ENCODE measurements at places on chromosomes 1 and 21.
A peak's percentile ranks its signal among the peaks of the same experiment; 100 is the strongest.

DNA sequence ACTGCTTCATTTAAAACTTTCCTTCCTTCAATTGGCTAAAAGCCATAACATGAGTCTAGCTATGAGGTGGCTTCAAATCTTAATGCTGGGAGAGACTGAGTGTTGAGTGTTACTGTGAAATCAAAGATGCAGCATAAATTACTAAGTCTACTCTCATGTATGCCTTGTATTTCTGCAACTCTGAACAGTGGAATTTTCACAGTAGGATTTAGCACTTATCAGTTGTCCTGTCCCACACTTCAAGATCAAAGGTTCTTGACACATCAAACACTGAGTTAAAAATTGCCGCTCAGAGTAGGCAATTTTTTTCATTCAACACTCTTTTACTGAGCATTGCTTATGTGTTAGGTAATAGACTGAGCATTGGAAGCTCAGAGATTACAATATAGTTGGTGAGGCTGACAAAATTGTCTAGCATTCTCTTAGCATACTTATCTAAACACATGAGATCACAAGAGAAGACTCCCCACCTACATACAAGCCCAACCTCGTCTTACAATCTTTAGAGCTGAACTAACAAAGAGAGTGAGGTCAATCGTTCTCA lies 56.4 kb upstream of the ADORA3 start:
- no peak for DNase-seq

DNA sequence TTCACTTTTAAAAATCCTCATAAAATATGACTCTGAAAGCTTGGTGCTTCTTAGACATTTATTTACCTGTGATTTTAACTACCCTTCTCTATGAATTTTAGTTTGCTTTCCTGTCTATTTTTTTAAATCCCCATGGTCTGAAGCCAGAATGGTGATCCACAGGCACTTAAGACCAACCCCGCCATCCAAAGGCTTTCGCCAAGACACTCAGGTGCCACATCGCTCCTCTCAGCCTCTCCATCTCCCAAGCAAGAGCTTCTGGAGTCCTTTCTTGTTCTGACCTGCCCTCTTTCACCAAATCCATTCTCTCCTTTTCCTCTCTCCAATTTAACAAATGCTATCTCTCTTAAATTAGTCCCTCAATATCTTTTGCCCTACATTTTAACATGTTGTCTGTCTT lies 464.6 kb downstream of the PCP4 start:
- no peak for DNase-seq

- DNase-seq, result peak; percentile 37
Measured at GRCh38 chr1:201495551-201496295, 11.2 kb downstream of the CSRP1 start.

- DNase-seq, result no peak
Measured at GRCh38 chr1:114107474-114108435, 45.9 kb downstream of the SYT6 start.

GRCh38 chr1:233189526-233189925 lies 106.0 kb downstream of the PCNX2 start:
- no peak for DNase-seq

- DNase-seq, result peak; percentile 94
Measured at GRCh38 chr1:110185181-110185580, 24.9 kb upstream of the KCNC4 start.

DNA sequence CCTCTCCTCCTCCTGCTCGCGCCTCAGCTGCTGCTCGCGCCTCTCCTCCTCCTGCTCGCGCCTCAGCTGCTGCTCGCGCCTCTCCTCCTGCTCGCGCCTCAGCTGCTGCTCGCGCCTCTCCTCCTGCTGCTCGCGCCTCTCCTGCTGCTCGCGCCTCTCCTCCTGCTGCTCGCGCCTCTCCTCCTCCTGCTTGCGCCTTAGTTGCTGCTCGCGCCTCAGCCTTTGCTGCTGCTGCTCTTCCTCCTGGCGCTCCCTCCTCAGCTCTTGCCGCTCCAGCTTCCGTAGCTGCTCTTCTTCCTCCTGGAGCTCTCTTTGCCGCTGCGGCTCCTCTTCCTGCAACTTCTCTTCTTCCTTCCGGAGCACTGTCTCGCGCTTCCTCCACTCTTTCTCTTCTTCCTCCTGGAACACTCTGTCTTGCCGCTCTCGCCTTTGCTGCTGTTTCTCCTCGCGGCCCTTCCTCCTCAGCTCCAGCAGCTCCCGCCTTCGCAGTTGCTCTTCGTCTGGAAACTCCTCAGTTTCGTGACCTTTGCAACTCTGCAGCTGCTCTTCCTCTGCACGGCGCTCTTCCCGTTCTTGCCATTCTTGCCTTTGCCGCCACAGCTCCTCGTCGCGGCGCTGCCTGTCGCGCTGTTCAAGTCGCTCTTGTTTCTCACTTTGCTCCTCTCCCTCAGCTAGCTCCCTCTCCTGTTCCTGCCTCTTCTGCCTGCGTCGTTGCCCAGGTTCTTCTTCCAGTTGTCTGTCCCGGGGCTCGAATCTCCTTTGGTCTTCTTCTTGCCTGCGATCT lies 3.0 kb downstream of the TCHH start:
- peak; percentile 68 for DNase-seq

GRCh38 chr1:229716069-229716468 lies 90.0 kb downstream of the URB2 start:
- peak; percentile 3 for DNase-seq

DNA sequence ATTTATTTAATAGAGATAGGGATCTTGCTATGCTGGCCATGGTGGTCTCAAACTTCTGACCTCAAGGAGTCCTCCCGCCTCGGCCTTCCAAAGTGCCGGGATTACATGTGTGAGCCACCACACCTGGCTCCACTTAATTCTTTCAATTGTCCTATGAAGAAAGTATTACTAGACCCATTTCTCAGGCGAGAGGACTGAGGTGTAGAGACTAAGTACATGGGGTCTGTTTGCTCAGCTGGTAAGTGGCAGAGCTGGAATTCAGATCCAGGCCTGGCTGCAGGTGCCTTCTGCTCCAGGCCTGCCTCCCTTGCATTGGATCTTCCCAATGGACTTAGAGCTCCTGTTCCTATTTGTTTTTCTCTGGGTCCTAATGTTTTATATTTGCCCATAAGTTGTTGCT lies 55.5 kb downstream of the HTR6 start:
- no peak for DNase-seq

DNA sequence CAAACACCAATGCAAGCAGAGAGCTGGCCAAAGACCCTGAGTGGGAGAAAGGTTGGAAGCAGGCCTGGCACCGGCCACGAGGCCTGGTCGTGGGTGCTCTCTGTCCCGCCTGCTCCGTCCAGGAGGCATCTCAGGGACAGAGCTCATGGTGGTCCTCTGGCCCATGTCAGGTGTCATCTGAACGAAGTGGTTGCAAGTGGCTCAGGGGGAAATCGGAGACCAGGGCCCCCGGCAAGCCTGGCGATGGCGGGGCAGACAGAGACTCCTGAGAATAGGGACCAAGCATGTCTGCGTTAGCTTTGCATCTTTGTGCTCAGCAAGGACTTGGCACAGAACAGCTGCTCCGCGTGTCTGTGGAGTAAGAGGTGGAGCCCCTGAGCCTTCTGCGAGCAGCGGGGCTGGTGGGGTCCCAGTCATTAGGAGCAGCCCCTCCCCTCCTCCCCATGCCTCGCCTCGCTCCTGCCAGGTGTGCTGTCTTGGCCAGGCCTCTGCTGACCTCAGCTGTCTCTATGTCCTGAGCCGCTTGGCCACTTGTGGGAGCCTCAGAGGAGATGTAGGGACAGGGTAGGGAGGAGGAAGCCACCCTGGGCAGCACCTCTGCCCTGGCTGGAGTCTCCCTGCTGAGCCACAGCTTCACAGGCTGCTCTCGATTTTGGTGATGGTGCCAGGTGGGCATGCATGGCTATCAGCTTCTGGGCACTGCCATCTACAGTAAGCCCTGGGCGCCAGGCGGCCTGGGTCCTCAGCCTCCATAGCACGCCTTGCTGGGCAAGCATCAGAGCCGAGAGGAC lies 362.9 kb upstream of the VAMP3 start:
- no peak for DNase-seq

DNA sequence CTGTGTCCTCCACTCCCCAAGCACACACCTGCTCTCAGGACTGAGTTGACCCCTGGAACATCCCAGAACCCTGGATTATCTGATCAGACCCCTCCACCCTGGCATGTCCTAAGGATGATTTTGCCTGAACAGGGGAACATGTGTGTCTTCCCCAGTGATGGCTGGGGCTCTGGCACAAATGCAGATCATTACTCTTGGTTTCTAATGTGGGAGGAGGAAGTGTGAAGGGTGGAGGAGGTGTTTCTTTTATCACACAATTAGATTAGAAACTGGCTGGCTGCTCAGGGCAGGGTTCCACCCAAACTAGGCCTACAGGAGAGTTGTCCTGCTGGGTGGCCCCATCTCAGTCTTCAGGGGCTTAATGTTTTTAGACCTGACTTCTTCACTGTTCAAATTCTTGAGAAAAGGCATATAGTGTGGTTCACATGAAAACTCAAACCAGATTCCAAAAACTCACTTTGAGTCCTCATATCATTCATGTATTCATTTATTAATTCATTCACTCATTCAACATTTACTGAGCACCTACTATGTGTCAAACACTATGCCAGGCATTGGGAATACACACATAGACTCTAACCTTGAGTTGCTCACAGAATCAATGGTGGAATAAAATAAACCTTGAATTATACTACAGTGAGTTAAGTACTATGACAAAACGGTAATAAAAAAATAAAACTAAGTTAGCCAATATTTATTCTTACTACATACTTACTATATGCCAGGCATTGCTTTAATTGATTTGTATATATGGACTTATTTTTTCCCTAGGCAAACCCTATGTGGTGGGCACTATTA lies 221.8 kb upstream of the JUN start:
- no peak for DNase-seq

GRCh38 chr1:1024149-1024770 lies 4.3 kb downstream of the AGRN start:
- no peak for DNase-seq

- peak; percentile 55 for DNase-seq
Measured at GRCh38 chr1:68231627-68232288, 565 bp downstream of the WLS start.

DNA sequence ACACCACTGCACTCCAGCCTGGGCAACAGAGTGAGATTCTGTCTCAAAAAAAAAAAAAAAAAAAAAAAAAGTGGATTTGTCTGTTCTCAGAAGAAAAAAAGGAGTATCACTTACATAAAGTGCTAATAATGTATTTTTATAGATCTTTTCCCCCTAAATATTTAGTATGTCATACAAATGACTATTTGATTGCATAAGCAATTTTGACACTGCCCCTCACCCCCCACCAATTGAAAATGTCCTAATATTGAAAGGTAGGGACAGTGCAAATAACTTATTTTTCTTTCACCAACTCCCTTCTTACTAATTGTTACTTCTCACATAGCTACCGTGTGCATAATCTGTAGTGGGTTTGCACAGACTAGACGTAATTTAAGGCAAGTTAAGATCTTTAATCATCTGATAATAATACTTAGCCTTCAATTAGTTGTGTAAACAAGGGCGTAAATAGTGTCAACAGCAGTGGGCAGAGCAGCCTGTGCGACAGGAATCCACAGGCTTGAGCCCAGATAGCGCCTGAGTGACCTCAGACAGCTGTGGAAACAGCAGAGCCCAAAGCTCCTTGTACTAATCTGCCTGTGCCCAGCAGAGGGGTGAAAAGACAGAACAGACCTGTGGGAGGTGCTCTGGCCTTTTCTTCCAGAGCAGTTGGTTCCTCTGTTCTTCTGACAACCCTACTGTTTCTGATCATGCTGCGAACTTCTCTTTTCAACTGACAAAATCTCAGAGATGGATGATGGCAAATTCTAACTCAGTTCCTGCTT lies 4.5 kb upstream of the IER5 start:
- DNase-seq, result peak; percentile 36

DNA sequence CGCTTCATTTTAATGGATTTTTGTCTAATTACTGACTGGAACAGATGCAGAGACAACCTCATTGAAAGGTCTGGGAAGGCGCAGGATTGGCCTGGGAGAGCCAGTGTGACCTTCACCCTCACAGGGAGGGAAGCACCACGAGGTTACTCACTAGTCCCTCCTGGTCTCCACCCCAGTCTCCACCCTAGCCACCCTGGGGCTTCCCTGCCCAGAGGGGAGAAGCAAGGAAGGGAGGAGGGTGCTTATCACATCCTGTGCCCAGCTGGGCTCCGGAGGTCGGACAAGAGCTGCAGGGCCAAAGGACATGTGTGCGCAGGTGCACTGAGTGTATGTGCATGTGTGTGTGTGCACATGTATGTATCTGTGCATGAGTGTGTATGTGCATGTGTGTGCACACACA lies 220.1 kb upstream of the VAMP3 start:
- no peak for DNase-seq

GRCh38 chr1:3676581-3677470 lies 24.5 kb downstream of the TP73 start:
- no peak for DNase-seq

DNA sequence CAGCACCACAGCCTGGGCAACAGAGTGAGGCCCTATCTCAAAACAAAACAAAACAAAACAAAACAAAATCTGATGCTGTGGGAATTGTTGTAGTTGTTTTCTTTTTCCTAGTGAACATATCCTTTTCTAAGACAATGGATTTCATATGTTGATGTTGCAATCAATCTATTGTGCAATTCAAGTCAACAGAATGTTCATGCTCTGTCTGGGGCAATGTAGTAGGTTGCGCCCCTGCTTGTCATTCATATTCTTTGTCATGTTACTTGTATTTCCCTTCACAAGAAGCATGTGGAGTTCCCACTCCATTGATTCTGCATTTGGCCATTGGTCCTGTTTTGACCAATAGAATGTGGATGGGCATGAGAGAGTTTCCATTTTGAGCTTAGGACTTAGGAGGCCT lies 223.9 kb downstream of the DUSP10 start:
- DNase-seq, result no peak

- no peak for DNase-seq
Measured at GRCh38 chr1:29670752-29671151, 434.4 kb downstream of the PTPRU start.

GRCh38 chr1:20691872-20692271 lies 25.9 kb downstream of the KIF17 start:
- DNase-seq, result no peak

DNA sequence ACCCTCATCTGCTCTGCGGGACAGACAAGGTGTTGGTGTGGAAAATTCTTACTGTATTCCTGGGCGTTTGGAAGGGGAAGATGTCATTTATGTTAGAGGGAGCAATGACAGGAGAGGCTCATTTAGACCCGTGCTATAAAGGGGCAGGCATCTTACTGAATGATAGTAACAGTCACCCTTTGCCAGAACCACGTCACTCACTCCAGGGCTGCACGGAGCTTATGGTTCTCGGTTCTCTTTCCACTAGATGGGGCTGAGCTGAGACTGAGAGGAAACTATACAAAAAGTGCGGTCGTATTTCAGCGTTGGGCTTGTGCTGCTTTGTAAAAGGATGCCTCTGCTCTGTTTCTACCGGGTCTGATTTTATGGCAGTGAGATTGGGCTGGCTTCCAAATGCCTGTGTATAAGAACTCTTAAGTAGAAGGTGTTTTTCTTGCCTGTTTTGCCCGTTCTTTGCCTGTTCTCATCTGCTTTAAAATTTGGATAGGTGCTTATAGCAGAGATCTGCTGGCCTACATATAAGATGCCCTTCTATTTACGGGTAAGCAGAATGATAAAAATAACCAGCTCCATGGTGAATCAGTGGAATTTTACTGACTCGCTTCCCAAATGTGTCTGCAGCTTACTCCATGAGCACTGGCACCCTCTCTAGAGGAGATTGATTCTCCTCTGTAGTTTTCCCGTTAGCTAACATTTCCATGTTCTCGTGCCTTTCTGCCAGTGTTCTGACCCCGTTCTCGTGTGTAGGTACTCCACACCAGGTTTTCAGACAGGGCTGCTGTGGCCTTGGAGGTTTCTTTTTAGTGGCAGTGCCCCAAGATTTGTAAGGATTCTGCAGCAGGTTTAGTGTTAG lies 55.9 kb downstream of the MRPS6 start:
- DNase-seq, result peak; percentile 53

Data from NCI-H2171 treated with DMSO at 0.1 percent for 48 hours (cell line).